RCC 7860 (cell line): ENCODE measurements at places on chromosomes 5 and 9.

DNA sequence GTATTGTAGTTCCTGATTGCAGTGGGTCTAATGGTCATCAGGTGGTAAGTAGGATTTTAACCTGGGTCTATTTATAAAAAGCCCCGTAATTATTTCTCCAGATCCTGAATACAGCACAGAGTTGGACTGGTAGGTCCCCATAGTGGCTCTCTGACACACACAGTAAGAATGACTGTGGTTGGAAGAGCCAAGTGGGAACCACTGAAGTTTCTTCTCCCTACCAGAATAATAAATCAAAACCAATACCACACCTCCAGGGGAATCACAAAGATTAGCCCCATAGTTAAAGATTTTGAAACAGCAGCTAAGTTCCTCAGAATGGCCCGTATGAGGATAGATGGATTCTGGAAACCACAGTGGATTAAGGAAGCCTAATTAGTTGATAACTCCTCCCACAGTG, 68.4 kb upstream of the ZFR start:
- DNase-seq: no peak

GRCh38 chr9:35920051-35920620, 10.8 kb downstream of the SPAAR start:
- no peak for DNase-seq

- no peak for DNase-seq
Measured at GRCh38 chr5:135150767-135151166, 116.7 kb upstream of the PITX1 start.

GRCh38 chr5:80008995-80009765, 18.1 kb upstream of the MTX3 start:
- no peak for DNase-seq

DNA sequence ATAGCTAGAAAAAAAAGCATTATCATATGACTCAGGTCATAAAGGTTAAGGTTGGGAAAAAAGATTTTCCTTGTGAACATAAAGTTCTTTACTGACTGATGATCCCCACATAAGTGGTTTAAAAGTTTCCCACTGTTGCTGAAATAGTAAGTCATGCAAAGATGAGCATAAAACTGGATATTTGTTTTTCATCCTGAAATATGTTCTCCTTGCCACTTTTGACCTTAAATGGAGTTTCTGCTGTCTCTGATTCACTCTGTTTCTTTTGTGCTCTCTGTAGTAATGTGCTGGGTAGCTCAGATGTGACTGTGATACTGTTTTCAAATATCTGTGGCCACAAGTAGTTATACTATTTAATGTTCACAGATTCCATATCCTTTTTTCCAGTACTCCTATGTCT, 162.5 kb upstream of the GAS1 start:
- peak; percentile 43 for DNase-seq

GRCh38 chr9:34995670-34996060, 6.1 kb downstream of the DNAJB5 start:
- no peak for DNase-seq
